ENCODE measurements at places on chromosomes 12 and 14.
A peak's percentile ranks its signal among the peaks of the same experiment; 100 is the strongest.

DNA sequence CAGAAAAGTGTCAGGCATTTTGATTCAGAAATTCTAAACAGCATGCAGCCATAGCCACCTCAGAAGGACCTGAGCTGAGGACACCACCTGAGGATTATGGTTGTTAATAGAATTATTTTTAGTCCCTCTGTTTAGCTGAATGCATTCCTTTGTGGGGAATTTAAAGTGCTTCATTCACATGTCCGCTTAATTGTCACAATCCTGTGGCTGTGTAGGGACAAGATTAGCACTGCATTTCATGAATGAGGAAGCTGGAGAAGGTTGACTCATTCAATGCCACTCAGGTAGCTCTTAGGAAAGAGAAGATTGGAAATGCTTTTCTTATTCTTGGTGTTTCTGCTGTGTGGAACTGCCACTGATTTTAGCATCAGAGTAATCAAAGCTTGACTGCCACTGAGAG is 42.0 kb upstream of the KRR1 start:
- peak; percentile 55 for DNase-seq

DNA sequence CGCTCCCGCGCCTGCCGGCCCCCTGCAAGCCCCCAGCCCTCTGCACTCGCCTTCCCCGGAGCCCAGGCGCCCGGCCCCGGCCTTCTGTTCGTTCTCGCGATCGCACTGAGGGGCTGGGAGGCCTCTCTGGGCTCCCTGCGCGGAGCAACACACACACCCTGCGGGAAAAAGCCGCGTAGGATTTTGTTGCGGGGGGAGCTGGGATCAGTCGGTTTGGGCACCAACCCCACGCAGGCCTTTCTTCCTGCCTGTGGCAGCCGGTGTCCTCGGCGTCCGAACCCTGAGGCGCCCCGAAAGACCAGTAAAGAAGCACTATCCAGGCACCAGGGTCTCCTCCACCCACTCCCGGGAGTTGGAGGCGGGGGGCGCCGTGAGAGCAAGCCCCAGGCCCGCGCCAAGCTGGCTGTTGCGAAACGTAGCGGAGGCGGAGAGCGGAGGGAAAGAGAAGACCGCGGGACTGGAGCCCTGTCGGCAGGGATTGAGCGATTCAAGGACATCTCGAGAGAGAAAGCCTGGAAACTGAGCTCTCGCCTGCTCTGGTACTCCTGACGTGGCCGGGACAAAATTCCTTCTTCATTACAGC is 1.9 kb upstream of the HOXC5 start:
- no peak for DNase-seq

GRCh38 chr12:129819391-129819790 is 84.4 kb downstream of the TMEM132D start:
- DNase-seq = no peak

DNA sequence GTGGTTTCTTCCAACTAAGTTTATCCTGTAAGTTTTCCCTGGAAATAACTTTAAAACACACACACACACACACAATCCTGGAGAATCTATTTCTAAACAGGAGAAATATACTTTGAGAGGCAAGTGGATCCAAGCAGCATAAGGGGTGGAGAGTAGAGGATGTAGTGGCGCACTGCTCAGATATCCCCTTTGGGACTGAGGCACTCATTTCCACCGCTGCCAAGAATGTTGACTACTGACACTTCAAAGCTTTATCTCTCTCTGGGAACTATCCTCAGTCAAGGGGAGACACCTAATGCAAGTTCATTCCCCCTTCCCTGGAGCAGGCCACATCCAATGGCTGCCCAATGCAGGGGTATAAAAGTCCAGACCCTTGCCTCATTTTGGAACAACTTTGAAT is 75.8 kb downstream of the CAPZA3 start:
- no peak for DNase-seq

DNA sequence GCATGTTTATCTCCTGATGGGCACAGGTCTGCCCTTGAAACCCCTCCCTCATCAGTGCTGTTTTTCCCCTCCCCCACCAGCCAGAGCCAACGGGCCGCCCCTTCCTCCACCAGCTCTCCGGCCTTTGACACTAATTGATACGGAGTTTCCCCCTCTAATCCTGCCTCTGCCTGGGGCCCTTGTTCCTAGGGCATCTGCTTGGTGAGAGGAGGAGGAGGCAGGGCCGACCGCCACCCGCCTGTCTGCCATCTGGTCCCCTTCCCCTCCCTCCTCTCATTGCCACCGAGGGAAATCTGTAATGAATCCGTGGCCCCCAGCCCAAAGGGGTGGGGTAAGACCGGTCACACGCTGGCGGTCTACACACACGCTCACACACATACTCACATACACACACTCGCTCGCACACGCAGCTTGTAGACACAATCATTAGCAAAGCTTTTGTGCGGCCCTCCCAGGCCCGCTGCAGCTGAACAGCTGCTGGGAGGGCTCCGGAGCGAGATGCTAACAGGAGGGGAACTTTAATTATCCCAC is 27.4 kb downstream of the SRRM4 start:
- no peak for DNase-seq

DNA sequence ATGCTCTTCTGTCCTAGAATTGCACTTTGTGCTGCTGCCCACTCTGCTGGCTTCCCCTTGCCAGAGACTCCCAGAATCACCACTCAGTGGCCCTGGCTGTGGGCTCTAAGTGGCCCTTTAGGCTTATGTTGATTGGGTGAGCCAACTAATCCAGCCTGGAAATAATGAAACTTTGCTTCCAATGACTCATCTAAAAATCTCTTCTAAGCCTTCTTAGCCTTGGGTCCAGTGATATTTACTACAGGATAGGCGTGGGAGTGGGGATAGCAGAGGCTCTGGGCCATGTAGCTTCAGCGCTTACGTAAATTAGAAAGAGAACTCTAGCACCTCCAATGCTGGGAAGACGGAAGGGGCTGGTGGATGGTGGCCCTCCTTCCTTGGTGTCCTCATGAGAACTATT is 137.9 kb downstream of the TTC8 start:
- no peak for DNase-seq

GRCh38 chr12:76026643-76027063 is 4.9 kb downstream of the PHLDA1 start:
- DNase-seq = peak; percentile 34

DNA sequence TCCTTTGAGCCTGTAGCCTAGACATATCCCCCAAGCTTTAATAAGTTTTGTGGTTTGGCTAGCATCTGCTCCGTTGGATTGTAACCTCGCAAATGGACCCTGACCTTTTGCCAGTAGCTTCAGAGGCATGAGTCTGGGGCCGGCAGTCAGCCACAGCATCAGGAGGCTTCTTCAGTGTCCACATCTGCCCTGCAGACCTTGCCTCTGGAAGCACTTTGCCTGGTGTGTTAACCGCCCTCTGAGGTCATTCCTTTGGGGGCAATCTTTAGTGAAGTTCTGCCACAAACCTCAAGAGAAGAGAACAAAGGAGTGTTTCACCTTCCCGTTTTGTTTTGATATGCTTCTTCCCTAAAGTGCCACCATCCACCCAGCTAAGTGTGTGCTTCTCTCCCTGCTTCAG is 71.4 kb downstream of the GNS start:
- DNase-seq = no peak

All from HT-29 (cell line).